ENCODE measurements at places on chromosomes 2 and 18.

- no peaks in the 10 kb centered on the region for H3K36me3 ChIP-seq
- H3K27me3 ChIP-seq: no peaks in the 10 kb centered on the region
- no peak overlapping the region for H3K27ac ChIP-seq
- no peak for DNase-seq
- H3K4me3 ChIP-seq: no peak overlapping the region
Measured at GRCh38 chr2:234376229-234376628, 120.7 kb downstream of the ARL4C start.

DNA sequence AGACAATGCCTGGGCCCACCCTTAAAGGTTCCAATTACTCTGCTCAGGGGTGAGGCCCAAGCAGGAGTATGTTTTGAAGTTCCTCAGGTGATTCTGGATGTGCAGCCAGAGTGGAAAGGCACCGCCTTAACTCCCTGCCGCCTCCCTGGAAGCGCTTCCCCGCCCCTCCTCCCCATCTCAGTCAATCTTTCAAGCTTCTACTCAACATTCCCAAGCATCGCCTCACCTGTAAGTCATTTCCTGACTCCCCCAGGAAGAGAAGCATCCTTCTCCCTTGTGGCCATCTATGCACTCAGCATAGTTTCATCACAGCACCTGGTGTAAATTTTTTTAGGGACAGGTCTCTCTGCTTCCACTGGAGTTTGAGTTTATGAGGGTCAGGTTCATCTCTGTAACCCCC is 67.5 kb downstream of the MYL12B start:
- H3K27me3 ChIP-seq: no peaks in the 10 kb centered on the region
- H3K4me3 ChIP-seq: no peak overlapping the region
- DNase-seq: no peak
- peaks cover 10% of the 10 kb centered on the region for H3K4me1 ChIP-seq

DNA sequence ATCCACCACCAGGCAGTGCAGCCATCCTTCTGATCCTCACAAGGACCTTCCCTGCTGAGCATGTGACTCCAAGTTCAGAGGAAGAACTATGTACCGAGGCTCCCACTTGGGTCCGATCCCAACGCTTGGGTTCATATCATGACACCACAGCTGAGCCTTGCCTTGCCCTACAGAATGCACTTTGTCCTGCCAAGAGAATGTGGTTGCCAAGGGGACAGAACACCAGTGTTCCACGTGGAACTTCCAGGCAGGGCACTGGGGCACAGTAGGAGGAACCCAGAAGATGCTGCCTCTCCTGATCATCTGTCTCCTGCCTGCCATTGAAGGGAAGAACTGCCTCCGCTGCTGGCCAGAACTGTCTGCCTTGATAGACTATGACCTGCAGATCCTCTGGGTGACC is at the start of gene TEX51:
TSS of gene TEX51 (plus strand) at position 255 of the 400 bp plus-strand sequence. CDS start at position 284, 29 bp downstream.
- no peaks in the 10 kb centered on the region for H3K36me3 ChIP-seq
- H3K4me1 ChIP-seq: no peaks in the 10 kb centered on the region
- no peak within 1 kb of the TSS for H3K4me3 ChIP-seq
- H3K27me3 ChIP-seq: no peaks in the 10 kb centered on the region

DNA sequence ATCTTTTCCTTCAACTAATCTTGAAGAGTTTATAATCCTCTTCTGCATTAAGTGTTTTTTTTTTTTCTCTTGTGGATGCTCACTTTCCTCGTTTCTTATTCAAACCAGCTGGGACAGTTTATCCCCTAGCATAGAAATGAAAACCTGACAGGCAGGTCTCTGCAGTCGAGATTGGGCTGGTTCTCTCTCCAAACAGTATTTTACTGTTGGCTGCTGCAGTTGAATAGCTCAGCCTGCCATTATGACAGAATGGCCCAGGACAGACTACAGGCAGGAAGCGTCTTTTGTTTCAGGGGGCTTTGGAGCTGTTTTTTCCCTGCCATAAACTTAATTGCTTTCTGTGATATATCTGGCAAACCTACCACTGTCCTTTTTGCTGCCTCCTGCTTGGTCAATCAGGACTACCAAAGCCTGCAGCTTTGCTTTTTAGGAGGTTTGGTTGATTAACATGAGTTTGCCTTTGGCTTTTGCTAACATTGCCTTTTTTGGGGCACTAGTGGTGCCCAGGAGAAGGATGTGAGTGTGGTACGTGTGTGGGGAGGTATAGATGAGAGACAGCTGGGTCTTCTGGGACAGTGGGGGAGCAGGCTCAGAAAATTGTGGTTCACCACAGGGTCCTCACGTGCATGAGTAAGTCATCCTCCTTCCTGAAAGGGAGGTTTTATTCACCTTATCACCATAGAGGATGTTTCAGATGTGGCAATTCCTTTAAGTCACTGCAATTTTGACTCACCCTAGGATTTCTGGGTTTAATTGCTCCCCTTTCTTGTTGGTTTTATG is 128.7 kb downstream of the LYPD6B start:
- no peaks in the 10 kb centered on the region for H3K27me3 ChIP-seq
- H3K4me3 ChIP-seq: no peak overlapping the region
- DNase-seq: no peak
- no peaks in the 10 kb centered on the region for H3K36me3 ChIP-seq
- H3K4me1 ChIP-seq: peaks cover 18% of the 10 kb centered on the region

DNA sequence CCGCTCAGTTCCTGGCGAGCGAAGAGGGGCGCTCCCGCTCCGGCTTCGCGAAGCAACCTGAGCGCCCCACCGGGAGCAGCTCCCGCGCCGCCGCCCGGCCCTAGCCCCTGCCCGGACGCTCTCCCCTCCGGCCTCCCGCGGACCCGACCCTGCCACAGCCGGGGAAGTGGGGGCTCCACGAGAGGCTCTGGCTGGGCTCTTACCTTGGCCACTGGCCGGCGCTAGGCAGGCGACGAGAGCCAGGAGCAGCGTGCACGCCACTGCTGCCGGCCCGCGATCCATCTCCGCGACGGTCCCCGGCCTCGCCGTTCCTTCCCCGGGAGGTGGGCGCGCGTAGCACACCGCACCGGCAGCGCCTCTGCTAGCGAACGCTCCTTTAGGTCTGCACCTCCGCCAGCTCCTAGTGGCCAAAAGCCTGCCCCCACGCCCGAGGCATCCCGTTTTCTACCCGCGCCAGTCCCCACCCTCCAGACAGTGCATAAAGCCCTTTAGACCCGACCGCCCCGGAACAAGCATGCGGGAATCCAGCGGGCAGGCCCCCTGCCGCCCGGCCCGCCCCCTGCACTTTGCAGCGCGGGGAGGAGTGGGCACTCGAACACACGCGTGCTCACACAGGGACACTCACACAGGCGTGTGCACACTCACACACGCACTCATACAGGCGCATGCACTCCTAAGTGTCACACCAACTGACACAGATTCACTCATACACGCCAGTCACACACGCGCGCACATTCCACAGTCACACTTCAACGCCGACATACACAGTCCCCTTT is at the start of gene LRP2:
TSS of gene LRP2 (minus strand) at position 417 of the 776 bp plus-strand sequence. CDS start at position 282, 135 bp downstream.
- H3K27me3 ChIP-seq: peaks cover 73% of the 10 kb centered on the region
- H3K36me3 ChIP-seq: no peaks in the 10 kb centered on the region
- no peak within 1 kb of the TSS for H3K27ac ChIP-seq
- peak within 1 kb of the TSS; percentile 29 for H3K4me3 ChIP-seq
- peaks cover 22% of the 10 kb centered on the region for H3K4me1 ChIP-seq
- no peak for DNase-seq

- no peaks in the 10 kb centered on the region for H3K4me1 ChIP-seq
- no peaks in the 10 kb centered on the region for H3K27me3 ChIP-seq
Measured at GRCh38 chr2:128637481-128638155, 318.9 kb upstream of the HS6ST1 start.

- no peak overlapping the region for H3K4me3 ChIP-seq
- DNase-seq: no peak
- no peaks in the 10 kb centered on the region for H3K27me3 ChIP-seq
- no peak overlapping the region for H3K27ac ChIP-seq
- H3K36me3 ChIP-seq: no peaks in the 10 kb centered on the region
Measured at GRCh38 chr2:190569994-190570755, 35.7 kb upstream of the NEMP2 start.

- DNase-seq: no peak
- H3K27me3 ChIP-seq: no peaks in the 10 kb centered on the region
- H3K27ac ChIP-seq: no peak overlapping the region
- no peak overlapping the region for H3K4me3 ChIP-seq
- no peaks in the 10 kb centered on the region for H3K36me3 ChIP-seq
Measured at GRCh38 chr2:238149841-238150572, 8.8 kb upstream of the ERFE start.

- no peaks in the 10 kb centered on the region for H3K4me1 ChIP-seq
- DNase-seq: no peak
- no peak overlapping the region for H3K4me3 ChIP-seq
- no peaks in the 10 kb centered on the region for H3K27me3 ChIP-seq
- H3K36me3 ChIP-seq: no peaks in the 10 kb centered on the region
Measured at GRCh38 chr18:66495844-66496243, 108.0 kb downstream of the CDH19 start.

DNA sequence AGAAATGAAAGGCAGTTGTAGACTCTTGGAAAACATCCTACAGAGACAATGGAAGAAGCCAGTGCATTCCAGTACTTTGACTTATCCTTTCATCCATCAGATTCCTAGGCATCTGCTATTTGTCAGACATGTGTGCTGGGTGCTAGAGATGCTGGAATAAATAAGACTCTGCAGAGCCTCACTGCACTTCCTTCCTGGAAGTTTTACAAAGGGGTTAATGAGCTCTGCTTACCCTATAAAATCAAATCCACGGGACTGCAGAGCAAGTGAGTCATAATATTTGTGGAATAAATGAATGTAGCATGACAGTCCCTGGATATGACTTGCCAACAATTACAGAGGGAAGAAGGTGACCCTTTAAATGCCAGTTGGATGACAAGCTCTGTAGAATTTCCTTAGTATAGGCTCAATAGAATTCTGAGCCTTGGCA is 52.7 kb upstream of the NPAS2 start:
- H3K27me3 ChIP-seq: no peaks in the 10 kb centered on the region
- no peak overlapping the region for H3K27ac ChIP-seq
- no peaks in the 10 kb centered on the region for H3K36me3 ChIP-seq

DNA sequence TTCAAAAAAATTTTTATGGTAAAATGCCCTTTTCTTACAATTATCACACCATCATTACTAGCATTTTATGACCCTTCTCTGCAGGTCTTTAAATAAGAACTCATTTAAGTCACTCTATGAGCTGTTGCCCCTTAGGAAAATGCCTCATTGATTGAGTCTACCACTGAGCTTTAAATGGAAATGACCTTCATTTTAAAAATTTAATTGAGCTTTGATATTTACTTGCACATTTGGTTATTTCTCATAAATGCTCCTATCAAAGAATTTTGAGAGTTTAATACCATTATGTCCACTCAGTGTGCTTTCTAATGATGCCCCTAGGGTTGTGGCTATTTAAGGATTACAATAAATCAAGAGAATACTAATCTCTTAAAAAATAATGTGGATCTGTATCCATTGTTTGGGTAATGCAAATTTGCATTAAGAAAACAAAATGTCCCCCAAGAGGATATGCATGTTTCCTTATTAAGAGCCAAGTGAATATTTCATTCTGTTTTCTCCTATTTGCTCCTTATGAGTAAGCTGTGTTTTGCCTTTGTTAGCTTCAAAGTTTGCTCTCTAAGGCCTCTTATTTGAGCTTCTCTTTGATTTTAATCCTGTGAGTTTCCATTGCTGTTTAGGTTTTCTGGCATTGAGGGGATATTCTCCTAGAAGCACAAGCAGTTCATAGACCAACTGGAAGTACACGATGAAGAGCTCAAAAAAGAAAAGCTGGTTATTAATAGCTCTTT is 69.8 kb downstream of the CERS6 start:
- peak overlapping the region; percentile 75 for H3K27ac ChIP-seq
- no peak for DNase-seq
- H3K4me3 ChIP-seq: no peak overlapping the region
- H3K4me1 ChIP-seq: peaks cover 9% of the 10 kb centered on the region

DNA sequence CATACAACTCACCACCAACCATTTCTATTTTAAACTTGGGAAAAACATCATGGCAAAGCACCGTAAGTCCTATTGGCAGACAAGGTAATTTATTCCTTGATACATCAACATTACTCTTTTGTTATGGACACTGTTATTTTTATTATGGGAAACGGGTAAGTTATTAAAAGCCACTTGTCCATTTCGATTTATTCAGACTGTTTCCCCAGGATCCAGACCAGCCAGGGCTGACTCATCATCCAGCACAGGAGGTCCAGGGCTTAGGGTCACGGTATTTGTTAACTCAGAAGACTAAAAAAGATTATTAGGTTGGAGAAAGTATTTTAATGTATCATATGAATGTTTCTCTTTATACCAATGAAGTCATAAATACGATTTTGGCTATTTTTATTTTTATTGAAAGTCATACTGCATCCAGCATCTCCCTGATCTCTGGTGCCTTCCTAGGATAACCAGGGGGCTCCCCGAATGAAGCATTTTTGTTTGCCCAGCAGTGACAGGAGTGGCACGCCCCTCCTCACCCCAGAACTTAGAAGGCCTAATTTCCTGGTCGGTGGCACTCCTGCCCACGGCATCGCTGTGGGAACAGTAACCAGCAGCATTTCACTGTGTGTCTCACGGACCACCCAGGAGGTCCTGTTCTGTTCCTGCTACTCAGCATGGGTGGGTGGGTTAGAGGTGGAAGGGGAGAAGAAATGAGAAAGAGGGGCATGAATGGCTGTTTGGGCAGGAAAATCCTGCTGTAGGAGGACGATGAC is 446.1 kb downstream of the EIPR1 start:
- H3K27ac ChIP-seq: no peak overlapping the region

DNA sequence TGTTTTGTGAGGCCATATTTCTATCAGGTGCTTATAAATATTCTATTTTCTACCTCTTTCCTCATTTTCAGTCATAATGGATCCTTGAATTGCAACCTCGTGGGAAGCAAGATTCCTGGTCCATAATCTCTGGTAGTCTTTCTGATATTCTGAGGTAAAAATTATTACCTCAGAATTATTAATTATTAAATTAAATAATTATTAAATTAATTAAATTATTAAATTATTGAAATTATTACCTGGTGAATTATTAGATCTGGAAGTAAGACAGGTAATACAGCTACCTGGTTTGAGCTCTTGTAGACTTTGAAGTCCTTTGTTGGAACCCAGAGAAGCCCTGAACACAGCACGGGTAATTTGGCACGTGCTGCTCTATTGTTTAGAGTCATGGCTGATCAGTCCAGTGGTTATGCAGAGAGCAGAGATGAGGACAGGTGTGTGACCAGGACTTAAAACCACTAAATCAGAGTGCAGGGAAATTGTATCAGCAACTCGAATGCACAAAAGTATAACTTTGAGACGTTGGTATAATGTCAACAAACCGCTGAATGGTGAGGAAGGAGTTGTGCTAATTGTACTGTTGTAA is 46.8 kb upstream of the PTPRM start:
- H3K4me3 ChIP-seq: no peak overlapping the region
- no peaks in the 10 kb centered on the region for H3K36me3 ChIP-seq
- H3K4me1 ChIP-seq: no peaks in the 10 kb centered on the region
- H3K27ac ChIP-seq: no peak overlapping the region
- no peak for DNase-seq
- H3K27me3 ChIP-seq: no peaks in the 10 kb centered on the region

- H3K27me3 ChIP-seq: no peaks in the 10 kb centered on the region
- DNase-seq: no peak
Measured at GRCh38 chr2:18829251-18829902, 240.0 kb upstream of the NT5C1B start.

- H3K27me3 ChIP-seq: no peaks in the 10 kb centered on the region
- H3K36me3 ChIP-seq: no peaks in the 10 kb centered on the region
- no peak overlapping the region for H3K27ac ChIP-seq
Measured at GRCh38 chr18:3873698-3874097, 423.7 kb downstream of the TGIF1 start.

- H3K27me3 ChIP-seq: peaks cover 24% of the 10 kb centered on the region
- H3K4me1 ChIP-seq: no peaks in the 10 kb centered on the region
- no peak for DNase-seq
- H3K4me3 ChIP-seq: no peak overlapping the region
Measured at GRCh38 chr18:74185860-74186259, 37.5 kb downstream of the TIMM21 start.

GRCh38 chr2:8343031-8343430 is 338.8 kb upstream of the ID2 start:
- no peaks in the 10 kb centered on the region for H3K27me3 ChIP-seq
- no peaks in the 10 kb centered on the region for H3K36me3 ChIP-seq
- H3K4me3 ChIP-seq: no peak overlapping the region
